ENCODE measurements at places on chromosomes 13 and 19. TPM values are rescaled to one million over a fixed set of nuclear protein-coding genes. Genes with fewer than 3 reads are reported as not detected.

The BEST2 gene
- not detected for total RNA-seq

- DNase-seq: no peak
- H3K4me3 ChIP-seq: no peak overlapping the region
- no peak overlapping the region for H3K27ac ChIP-seq
- H3K27me3 ChIP-seq: no peaks in the 10 kb centered on the region
These were observed 55.4 kb upstream of the USE1 start for GRCh38 chr19:17159466-17160393.

DNA sequence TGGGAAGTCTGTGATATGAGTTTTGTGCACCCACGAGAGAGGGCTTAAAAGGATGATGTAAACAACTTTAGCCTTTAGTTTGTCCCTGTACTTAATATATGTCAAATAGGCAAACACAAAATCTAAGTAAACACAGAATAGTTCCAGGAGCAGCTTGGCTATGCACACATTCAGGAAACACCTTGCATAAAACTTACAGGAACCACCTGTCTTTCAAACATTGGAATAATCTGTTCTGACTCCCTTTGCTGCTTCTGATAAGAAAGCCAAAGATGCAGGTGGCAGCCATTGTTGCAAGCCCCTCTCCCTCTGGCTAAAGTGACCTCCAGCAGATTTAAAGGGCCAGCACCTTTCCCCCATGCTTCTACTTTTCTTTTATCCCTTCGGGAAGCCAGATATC is 4.7 kb downstream of the EEF1AKMT1 start:
- H3K27me3 ChIP-seq: no peaks in the 10 kb centered on the region
- no peak overlapping the region for H3K4me3 ChIP-seq
- peaks cover 36% of the 10 kb centered on the region for H3K36me3 ChIP-seq
- H3K27ac ChIP-seq: peak overlapping the region; percentile 76
- peaks cover 11% of the 10 kb centered on the region for H3K4me1 ChIP-seq
- no peak for DNase-seq

DNA sequence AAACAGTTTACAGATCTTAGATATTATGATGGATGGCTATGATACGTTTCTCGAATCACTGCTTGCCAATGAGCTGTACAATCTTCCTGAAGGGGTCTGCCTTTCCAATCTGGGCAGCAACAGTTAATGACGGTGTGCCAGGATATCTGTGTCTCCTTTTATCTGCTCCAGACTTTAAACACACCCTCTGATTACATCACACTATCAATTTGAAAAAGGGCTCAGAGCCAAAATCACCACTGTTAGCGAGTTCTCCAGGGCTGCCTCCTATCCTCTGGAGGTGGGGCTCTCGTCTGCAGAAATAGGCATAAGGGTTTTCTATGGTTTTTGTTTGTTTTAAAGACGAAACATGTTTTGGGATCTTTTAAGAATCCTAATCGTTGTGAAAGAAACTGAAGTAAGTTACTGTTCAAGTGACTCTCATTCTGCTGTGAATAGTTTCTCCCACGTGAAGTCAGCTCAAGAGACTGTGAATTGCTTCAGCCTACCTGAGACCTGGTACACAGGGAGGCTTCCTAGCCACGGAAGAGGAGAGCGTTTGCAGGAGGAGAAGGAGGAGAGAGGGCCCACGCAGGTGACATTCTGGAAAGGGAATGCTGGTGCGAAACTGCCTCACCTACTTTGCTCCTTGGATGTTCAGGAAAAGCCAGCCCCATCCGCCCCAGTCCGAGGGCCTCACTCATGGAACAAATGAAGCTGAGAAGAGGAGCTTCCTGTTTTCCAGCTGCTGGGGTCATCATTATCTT is 15.2 kb upstream of the GJA3 start:
- no peak for DNase-seq
- no peak overlapping the region for H3K4me3 ChIP-seq
- H3K4me1 ChIP-seq: no peaks in the 10 kb centered on the region
- H3K27me3 ChIP-seq: peaks cover 48% of the 10 kb centered on the region

DNA sequence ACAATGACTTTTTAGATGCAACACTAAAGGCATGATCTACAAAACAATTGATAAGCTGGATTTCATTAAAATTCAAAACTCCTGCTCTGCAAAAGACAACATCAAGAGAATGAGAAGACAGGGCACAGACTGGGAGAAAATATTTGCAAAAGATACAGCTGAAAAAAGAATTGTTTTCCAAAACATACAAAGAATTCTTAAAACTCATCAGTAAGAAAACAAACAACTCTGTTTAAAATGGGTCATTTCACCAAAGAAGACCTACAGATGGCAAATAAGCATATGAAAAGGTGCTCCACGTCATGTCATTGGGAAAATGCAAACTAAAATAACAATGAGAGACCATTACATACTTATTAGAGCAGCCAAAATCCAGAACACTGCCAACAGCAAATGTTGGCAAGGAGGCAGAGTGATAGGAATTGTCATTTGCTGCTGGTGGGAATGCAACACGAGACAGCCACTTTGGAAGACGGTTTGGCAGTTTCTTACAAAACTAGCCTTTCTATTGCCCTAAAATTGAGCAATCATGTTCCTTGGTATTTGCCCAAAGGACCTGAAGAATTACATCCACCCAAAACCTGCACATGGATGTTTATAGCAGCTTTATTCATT is 39.2 kb downstream of the FLT1 start:
- no peak for DNase-seq
- peaks cover 7% of the 10 kb centered on the region for H3K27me3 ChIP-seq
- H3K4me1 ChIP-seq: no peaks in the 10 kb centered on the region

DNA sequence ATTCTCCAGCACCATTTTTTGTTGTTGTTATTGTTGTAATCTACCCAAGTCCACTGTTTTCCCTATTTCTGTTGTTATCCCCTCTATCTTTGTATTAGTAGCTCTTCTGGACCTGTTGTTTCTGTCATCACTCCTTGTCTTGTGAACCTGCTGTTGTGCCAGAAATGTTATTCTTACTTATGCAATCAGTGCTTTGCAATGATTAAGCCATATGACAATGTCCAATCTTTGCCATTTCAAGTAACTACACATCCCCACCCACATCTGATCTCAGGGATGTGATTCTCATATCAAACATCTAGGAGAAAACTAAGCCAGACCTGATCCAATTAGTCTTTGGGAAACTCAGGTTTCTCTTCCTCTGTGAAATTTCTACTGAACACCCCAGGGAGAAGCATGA is 472.6 kb upstream of the KLHL1 start:
- DNase-seq: no peak
- no peaks in the 10 kb centered on the region for H3K36me3 ChIP-seq
- H3K27me3 ChIP-seq: no peaks in the 10 kb centered on the region

Data from progenitor cell of endocrine pancreas (in vitro differentiated cells).